ENCODE measurements at places on chromosomes 2 and 18.

DNA sequence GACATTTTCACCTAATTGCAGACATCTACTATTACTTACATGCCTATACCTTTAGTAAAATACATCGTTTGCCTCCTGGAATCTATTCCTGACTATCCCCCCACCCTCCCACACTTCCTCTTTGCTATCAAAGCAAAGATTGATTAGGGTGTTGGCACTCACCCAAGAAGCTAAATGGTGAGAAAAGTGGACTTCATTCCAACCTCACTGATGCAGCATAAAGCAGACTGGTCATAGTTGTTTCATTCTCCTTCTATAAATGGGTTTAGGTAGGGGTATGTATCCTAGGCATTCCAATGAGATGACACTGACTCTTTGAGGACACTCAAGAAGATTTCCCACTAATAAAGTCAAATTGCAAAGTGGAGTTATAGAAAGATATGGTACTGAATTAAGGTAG lies 97.4 kb downstream of the LRP1B start:
- no peak for DNase-seq

DNA sequence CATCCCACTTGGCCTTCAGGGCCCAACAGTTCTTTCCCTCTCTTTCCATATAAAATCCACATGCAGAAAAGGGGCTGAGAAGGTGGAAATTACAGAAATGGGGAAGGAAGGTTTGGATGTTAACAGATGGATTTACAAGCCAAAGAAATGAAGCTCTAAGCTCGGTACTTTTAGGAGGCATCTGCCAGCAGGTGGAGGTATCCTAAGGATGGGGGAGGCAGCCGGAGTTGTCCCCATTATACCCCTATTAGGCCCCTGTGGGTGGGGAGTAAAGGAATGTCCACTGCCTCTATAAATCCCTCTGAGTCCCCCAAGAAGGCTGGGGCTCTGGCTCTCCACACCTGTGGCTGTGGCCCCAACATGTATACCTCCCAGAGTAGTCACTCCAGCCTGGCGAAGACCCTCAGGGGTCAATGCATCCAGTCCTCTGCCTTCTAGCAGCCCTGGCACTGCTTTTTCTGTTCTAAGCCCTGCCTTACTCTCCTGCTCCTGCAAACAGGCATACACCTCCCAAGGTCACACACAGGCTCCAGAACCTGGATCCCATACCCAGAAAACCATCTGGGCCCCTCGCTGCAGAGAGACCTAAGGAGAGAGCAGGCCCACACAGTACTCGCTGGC lies 1.2 kb downstream of the FBXO41 start:
- no peak for DNase-seq

- no peak for DNase-seq
Observed at GRCh38 chr2:68127358-68128242, 30.1 kb upstream of the PNO1 start.

DNA sequence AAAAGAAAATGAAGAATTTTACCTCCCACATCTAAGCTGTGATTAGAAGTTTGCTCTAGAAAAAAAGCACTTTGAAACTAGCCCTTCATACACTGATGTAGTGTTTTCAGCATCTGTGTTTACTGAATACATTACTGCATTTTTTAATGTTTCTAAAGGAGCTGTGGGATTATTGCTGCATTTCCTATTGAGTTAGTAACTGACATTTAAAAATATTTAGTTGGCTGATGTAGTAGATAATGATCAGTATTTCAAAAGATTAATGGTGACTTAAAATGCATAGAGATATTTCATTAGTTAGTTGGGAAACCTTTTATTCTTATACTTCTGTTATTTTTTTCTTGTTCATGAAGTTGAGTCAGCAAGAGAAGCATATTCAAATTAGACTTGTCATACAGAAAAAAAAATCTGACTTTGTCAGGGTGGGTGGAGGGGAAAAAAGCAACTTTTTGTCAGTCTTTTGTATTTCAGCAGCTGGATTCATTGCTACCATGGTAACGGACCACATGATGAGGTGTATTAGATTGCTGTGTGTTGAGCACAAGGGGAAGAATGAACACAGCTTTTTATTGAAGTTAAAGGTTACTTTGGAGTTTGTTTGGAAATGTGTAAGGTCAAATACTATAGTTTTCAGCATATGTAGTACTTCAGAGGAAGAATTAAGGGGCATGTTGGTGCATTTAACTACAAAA lies at the start of gene DTNA:
Gene DTNA, plus strand, starts transcription at position 549 of the 692 bp plus-strand sequence. CDS start 45,679 bp downstream, outside the sequence.
- no peak for DNase-seq

- DNase-seq = no peak
Observed at GRCh38 chr2:51387235-51387634, 355.3 kb upstream of the NRXN1 start.

DNA sequence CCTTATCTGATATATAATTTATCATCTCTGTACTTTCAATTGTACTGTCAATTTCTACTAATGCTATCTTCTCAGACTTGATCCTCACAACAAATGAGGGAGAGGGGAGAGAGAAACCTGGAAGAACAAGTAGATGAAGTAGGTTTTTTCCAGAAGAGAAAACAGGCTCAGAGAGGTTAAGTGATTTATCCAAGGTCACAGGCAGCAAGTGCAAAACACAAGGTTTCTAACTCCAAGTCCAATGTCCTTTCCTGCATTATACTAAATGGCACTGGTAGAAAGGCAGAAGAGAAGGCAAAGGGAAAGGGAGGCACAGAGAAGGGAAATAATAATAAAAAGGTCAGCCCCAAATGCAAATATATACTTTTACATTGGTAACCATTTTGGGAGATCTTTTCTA lies 7.5 kb downstream of the MEX3C start:
- no peak for DNase-seq

DNA sequence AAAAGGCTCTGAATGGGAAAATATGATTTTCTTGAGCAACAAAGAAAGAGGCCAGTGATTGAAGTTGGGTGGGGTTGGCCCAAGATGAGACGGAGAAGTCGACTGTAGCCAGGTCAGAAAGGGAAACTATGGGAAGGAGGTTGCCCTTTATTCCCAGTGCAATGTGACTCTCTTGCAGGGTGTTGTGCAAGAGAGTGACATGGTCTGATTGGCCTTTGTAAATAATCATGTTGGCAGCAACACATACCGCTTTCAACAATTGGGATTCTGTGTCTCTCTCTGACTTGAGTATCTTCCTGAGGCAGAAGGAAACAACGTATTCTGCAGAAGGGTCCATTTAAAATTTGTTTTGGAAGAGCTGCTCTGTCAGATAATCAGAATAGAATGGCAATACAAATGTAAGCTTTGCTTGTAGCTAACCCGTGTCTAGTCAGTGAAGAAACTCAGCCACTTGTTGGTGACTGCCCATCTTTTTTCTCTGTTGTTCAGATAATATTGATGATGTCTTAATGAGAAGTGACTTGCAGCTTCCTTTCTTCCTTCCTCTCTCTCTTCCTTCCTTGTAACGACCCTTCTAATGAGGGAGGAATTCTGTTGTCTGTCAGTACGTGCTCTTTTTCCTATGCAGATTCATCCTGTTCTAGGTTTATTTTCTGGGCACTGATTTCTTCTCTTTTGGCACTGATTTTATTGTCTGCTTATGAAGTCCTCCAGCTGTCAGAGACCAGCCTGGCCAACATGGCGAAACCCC lies 311.0 kb upstream of the FAM98A start:
- no peak for DNase-seq

DNA sequence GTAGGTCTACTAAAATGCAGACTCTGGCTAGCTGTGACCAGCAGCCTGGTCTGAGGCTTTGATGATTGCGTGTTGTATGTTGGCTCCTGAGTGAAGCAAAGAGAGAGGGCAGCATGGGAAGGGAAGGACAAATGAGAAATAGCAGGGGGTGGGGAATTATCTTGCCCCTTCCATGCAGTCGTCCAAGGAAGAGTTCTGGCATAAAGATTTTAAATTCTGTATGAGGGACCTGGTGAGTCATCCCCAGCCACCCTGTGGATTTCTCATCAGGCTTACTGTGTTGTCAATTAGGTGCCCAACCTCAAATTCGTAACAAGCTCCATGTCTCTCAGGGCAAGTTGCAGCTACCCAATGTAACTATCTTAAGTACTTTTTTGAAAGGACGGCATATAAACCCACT lies 72.1 kb upstream of the NOSTRIN start:
- DNase-seq = no peak

- DNase-seq = no peak
Observed at GRCh38 chr2:55949613-55950012, 26.0 kb upstream of the EFEMP1 start.

GRCh38 chr2:241161646-241162281 lies 11.5 kb downstream of the PPP1R7 start:
- DNase-seq = no peak

GRCh38 chr2:187369471-187369870 lies 78.6 kb downstream of the CALCRL start:
- DNase-seq = no peak

DNA sequence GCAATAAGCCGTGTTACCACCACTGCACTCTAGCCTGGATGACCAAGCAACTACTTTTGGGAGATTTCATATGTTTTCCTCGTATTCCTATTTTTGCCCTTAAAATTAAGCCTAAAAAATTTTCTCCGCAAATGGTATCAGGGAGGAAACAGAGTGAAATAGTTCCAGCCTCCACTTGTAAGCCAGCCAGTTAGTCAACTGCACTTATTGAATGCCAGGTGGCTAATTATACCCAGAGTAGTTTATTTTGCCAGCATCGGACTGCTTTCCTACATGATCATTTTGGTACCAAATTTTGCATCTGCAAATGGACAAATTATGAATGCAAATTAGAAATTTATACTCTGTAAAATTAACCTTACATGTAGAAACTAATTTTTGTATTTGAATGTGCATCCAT lies 90.2 kb upstream of the ARHGAP28 start:
- DNase-seq = no peak

DNA sequence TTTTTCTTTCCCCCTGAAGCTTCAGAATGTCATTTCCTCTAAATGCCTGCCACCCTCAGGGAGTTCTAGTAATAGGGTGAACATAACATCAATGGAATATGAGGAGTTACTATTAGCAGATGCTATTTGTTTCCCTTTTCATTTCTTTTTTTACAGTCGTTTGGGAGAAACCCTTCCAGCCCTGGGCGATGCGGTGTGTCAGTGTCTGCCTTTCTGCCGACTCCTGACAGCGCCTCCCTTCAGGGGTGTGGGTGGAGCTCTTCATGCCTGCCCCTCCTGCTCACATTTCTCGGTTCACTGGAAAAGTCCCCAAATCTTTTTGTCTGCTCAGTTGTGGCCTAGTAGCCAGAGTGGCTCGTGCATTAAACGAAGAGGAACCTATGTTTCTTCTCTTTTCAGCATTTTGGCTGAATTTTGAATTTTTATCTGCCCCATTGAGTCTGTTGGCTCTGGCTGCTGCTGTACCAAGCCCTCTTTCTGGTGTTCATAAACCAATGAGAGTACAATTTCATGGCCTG lies 72.3 kb downstream of the FMNL2 start:
- DNase-seq = no peak

- no peak for DNase-seq
Observed at GRCh38 chr2:238875101-238875470, 27.2 kb downstream of the TWIST2 start.

GRCh38 chr2:160574468-160575140 lies 81.0 kb upstream of the RBMS1 start:
- no peak for DNase-seq

GRCh38 chr2:23680951-23681350 lies 246.0 kb downstream of the ATAD2B start:
- DNase-seq = no peak

- no peak for DNase-seq
Observed at GRCh38 chr2:223562078-223562477, 40.1 kb downstream of the SCG2 start.

DNA sequence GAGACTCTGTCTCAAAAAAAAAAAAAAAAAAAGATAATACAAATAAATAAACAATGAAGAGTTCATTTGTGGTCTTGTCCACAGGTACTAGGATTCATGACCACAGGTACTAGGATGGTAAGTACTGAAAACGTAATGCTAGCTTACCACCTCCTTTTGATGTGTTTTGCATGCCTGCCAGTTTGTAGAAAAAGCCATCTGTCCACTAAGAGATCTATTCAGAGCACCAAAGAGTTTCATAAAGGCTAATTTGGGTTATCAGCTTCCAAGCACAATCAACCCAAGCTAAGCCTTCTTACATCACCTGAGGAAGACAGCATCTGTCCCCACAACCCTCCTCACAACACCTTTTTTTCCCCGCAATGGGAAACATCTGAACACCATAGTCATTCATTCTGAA lies 477.2 kb downstream of the ZEB2 start:
- no peak for DNase-seq

GRCh38 chr18:50982802-50983179 lies 15.0 kb downstream of the ELAC1 start:
- no peak for DNase-seq

Data from bone marrow (tissue), 2 donors.